ENCODE measurements at places on chromosomes 2 and 18.

DNA sequence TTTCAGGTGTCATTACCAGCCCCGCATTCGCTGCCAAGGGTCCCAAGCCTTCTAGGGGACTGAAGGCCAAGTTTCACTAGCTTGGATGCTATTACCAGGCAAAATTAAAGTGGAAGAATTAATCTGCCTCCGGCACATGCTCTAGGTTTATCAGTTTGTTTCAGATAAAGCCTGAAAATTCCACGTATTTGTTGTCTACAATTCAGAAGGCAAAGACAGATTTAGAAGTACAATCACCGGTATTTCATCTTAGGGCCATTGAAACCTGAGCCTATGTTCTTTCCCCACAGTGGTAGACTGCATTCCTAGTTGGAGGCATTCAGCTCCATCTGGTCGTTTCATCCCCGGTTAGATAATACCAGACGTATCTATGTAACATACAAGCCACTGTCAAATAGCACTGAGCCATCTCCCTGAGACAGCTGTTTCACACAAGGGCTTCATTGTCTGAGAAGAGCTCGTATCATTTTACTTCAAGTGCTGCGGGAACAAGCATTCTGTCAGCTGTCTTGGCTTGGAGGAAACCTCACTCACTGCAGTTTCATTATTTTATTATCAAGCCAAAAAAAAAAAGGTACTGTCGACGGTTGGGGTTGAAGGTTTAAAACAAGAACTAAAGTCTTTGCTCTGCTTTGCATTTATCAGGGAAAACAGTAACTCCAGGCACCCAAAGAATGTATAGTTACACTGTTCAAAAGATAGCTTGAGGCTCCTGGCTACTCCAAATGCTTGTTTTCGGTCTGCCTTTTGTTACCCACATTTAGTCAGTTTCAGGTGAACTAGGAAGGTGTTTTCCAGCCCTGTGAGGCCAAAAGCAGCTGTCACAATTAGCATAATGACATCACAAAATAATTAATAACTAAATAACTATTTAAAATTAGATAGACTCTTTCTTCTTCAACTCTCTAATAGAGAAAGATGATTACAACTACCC, 76.7 kb downstream of the TGIF1 start:
- peak; percentile 85 for DNase-seq

GRCh38 chr2:237490795-237491194, 3.7 kb downstream of the MLPH start:
- DNase-seq: no peak

- no peak for DNase-seq
These were observed 349.1 kb downstream of the STK39 start for GRCh38 chr2:167898340-167898739.

GRCh38 chr2:119008108-119008507, 66.1 kb downstream of the MARCO start:
- no peak for DNase-seq

DNA sequence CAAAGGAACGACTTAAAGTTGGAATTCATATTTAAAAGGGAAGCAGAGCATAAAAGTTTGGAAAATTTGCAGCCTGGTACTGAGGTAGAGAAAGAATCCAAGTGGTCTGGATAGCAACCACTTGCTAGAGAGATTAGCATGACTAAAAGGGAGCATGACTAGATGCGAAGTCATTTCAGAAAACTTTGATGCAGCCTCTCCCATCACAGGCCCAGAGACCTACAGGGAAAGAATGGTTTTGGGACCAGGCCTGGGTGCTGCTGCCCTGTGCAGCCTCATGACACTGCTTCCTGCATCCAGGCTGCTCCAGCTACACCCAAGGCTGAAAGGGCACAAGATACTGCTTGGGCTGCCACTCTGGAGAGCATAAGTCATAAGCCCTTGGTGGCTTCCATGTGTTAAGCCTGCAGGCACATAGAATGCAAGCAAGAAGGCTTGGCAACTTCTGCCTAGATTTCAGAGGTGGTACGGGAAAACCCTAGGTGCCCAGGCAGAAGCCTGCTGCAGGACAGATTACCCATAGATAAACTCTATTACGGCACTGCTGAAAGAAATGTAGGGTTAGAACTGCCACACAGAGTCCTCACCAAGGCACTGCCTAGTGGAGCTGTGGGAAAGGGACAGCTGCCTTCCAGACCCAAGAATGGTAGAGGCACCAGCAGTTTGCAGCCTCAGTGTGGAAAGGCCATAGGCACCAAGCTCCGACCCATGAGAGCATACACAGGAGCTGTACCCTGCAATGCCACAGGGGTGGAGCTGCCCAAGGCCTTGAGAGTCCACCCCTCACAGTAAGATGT, 12.6 kb upstream of the CHN1 start:
- no peak for DNase-seq

GRCh38 chr2:162243294-162243693, at the start of gene FAP:
Gene FAP (minus strand): TSS chr2:162243445. CDS start chr2:162243327, 118 bp downstream.
- DNase-seq: peak; percentile 52

All from NCI-H446 treated with DMSO at 0.1 percent for 48 hours (cell line).